Activated CD4-positive, alpha-beta T cell treated with anti-CD3 and anti-CD28 coated beads, Interleukin-2, amount 50 U/mL, for 24 hours (primary cell): ENCODE measurements at places on chromosomes 13 and 19.

DNA sequence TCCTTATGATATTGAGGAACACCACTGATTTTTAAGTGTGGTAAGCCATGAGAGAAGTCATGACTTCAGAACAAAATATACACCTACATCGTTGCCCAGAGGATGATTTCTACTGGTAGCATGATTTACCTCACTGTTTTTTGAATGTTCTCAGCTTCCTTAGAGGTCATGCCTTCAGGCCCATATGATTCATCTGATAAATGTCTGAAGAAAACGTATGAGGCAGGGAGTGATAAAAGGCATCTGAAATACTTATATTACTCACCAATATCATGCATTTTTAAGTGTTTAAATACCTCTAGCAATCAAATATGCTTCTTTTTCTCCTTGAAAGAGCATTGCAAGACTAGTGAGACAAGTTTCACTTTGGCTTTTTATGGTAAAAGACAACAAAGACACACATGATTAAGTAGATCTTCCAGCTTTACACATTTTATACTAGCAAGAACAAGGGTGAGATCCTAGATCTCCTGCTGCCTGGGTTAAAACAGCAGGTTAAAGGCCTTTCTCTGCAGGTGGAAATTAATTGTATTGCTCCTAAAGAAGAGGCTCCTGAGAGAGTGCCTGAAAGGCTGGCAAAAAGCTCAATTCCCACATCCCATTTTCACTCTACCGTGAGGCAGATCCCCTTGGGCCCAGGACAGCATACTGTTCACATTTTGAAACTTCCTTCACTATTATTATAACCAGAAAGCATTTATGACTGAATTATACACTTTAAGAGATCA, 432.4 kb downstream of the SLITRK1 start:
- DNase-seq = no peak

GRCh38 chr19:10419200-10419645, 1.1 kb upstream of the PDE4A start:
- DNase-seq = no peak

DNA sequence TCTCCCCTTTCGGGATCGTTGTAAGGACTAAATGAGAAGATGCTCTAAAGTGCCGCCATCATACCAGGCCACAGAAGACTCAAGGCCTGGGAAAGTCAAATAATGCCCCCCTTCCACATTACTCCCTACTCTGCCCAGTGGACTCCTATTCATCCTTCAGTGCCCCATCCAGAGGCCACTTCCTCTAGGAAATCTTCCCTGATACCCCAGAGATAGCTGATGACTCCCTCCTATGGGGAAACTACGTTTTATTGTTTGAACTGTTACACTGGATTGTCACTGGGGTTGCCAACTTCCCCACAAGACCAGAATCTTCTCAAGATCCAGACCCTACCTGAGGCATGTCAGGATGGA, 14.2 kb downstream of the MEIS3 start:
- no peak for DNase-seq

- no peak for DNase-seq
These were observed 33.6 kb upstream of the FFAR2 start for GRCh38 chr19:35414442-35414841.

- no peak for DNase-seq
These were observed 634.5 kb downstream of the LIG4 start for GRCh38 chr13:107580741-107581412.

GRCh38 chr19:6272411-6272791, 7.4 kb downstream of the MLLT1 start:
- DNase-seq = no peak

- no peak for DNase-seq
These were observed 869 bp downstream of the GFY start for GRCh38 chr19:49425922-49426592.

- DNase-seq = no peak
These were observed 629.1 kb downstream of the LIG4 start for GRCh38 chr13:107586216-107586615.

DNA sequence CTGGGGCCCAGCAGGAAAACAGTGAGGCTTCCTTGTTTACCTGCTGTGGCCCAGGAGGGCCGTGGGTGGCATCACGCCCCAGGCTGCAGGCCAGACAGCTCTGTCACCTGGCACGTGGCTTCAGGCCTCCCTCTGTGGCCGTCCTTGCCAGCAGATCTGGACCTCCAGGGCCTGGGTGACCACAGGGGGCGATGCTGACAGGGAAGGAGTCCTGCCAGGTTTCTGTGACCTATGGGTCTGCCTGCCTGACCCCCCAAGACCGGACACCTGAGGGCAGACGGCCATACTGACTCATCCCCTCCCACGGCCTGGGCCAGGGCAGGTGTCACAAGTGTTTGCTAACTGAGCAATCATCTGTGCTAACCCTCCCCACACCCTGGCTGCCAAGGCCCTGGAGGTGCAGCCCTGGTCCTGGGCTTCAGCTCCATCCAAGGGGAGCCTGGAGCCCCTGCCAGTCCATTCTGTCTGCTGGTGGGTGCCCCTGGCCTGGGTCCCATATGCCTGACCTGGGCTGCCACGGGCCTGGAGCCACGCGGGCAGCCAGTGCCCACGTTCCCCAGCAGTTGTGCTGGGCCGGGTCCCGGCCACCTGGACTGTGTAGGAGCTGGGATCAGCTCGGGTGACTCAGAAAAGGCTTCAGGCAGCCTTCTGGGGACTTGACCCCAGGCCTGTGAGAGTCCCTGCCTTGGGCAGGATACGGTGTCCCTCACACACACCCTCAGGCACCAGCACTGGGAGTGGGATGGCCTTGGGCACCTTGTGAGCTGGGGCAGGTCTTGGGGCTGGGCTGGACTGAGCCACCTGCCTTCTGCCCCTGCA, 3.7 kb downstream of the CDC34 start:
- no peak for DNase-seq

GRCh38 chr13:24271601-24272451, 37.6 kb upstream of the C1QTNF9 start:
- peak; percentile 32 for DNase-seq

GRCh38 chr13:38166116-38166515, 183.5 kb upstream of the UFM1 start:
- DNase-seq = no peak

- no peak for DNase-seq
These were observed 67.8 kb downstream of the CEBPG start for GRCh38 chr19:33441277-33441699.

- no peak for DNase-seq
These were observed 27.6 kb upstream of the SIN3B start for GRCh38 chr19:16801600-16802013.
